ENCODE measurements at places on chromosomes 6 and 20.

DNA sequence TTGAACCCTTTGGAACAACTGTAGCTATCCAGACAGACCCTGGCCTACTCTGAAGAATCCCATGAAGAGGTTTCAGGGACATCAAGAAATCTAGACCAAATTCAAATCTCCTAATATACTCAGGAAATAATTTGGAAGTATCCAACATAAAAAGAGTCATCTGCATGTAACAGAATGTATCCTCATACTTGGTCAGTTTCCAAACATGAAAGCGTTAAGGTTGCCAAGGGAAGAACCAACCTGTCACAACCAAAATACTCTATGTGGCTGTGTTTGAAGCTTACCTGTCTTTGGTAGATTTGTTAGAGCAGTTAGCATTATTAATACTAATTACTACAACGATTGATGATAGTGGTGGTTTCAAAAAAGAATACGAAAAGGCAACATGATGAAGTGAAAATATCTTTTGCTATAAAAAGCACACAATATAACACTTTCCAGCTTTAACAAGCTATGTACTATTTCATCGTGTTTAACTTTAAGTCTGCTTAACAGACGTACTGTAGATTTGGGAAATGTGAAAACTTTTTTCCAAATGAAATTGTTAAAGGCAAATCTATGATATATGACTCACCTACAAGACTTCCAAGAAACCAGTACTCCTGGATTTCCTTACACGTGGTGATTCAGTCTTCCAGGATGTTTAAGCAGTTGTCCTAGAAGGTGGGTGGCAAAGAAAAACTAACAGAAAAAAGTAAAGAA lies 46.6 kb upstream of the ENPP1 start:
- DNase-seq, result no peak

DNA sequence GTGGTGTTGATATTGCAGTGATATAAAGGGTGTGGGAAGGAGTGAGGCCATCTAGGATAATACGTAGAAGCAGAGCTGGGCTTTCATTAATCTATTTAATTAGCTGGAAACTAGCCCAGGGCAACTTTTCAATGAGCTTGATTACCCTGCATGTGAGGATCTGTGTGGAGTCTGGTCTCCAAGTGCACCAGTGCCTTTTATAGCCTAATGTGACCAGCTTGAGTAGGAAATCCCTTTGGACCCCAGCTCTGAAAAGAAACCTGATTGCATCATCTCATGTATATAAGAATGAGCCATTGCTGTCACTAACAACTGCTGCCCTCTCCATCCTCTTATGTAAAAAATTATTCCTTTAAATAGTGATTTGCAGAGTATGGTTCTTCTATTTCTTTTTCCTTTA lies 72.6 kb downstream of the CD109 start:
- DNase-seq, result no peak

- no peak for DNase-seq
These were observed 57.8 kb upstream of the NKAIN2 start for GRCh38 chr6:123745895-123746294.

DNA sequence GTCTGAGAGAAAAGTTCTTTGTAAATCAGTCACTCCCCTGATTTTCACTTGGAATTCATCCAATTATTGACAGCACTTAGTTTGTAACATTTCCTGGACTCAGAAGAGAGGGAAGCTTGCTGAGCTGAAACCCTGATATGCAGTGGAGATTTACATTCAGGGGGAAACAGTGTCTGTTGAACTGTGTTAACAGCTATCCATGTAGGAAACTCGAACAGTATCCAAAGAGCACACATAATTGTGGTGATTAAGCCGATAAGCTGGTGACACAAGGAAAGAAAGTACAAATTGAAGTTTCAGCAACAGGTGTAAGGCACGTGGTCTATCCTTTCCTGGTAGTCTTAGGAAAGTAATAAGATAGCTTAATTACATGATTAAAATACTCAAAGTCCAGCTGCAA lies 78.1 kb upstream of the FLRT3 start:
- DNase-seq, result no peak

- DNase-seq, result no peak
These were observed 360.4 kb downstream of the HAO1 start for GRCh38 chr20:7579888-7580287.

DNA sequence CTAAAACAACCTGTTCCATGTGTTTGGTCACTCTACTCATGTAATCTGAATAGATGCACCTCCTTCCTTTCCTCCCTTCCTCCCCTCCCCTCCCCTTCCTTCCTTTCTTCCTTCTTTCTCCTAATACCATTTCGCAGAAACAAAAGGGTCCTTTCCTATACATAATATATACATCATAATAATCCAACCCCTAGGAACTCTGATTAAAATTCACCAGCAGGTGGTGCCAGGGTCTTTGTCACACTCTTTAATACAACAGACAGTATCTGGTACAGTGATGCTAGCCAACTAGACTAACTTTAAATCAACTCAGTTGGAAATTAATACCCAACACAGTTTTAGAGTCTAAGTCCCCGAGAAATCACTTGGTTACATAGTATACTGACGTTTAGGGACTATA lies 181.2 kb upstream of the SHLD1 start:
- DNase-seq, result no peak

DNA sequence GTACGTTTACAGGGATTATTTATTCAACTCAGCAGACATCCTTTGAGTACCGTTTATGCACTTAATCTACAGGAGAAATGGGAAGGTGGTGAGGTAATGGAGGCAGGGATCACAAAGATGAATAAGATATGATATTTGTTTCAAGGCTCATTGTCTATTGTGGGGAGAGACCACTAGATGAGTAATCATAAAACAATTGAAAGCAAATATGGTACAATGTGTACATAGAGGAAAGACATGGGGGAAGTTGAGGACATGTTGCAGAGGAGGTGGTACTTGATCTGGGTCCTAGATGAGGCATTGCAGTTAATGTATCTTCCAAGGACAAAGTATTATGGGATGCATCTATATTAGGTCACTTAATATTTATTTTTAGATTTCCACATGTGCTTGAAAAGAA lies 13.7 kb upstream of the CDC5L start:
- DNase-seq, result no peak

DNA sequence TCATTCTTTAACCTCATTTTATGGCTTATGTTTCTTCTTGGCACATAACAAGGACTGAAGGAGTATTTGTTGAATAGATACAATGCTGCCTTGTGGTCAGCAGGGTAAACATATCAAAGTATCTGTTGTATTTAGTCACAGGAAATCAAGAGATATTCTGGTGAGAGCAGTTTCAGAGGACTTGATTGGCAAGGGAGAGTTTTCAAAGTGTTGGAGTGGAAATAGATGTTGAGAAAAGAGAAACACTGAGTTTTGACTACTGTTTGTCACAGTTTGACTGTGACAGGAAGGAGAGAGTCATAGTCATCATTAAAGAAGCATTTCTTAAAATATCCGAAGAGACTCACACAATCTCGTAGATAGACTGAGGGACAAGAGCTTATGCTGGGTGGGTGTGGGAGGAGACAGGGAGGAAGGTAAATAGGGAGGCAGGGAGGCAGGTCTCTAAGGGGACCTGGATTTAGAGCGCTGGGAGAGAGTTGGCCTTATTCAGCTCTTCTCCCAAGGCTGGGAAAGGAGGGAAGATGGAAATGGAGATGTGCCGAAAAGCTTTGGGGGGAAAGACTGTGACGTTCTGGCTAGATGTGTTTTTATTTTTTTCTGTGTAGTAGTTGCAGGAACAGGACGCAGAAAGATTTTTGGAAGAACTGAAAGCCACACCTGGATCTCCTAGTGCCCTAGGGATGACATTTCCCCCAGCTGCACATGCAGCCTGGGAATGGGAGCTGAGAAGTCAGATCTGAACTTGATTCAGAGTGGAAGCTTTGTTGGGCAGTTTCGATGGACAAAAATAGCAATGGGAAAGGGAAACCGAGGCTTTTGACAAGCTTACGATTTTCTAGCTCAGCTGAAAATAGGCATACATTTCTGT lies 65.0 kb upstream of the IFNGR1 start:
- no peak for DNase-seq

All from activated effector memory CD4-positive, alpha-beta T cell treated with Interleukin-2 at 50 U/mL for 16 hours (primary cell).